ENCODE measurements at places on chromosomes 12 and 14.
A peak's percentile ranks its signal among the peaks of the same experiment; 100 is the strongest.

GRCh38 chr12:52990206-52990605, 16.1 kb upstream of the EIF4B start:
- no peak for DNase-seq

DNA sequence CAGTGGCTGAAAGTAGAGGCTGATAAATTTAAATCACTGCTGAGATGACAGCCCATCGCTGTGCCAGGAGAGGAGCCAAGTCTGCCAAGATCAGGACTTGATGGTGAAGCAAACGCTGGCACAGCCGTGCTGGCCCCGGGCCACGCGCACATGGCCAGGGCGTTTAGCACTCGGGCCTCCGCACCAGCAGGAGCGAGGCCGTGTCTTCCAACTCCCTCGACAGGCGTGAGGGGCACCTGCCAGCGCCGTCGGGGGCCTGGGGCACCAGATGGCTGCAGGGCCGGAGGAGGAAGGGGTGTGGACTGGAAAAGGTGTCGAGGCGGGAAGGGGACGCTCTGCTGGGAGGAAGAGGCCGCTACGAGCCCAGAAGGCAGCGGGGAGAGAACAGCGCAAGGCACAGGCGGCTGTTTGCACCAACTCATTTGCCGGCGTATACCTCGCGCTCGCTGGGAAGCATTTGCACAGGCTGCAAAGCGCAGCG, 29.5 kb downstream of the RIMBP2 start:
- no peak for DNase-seq

GRCh38 chr12:119052001-119052400, 70.7 kb downstream of the SRRM4 start:
- no peak for DNase-seq

DNA sequence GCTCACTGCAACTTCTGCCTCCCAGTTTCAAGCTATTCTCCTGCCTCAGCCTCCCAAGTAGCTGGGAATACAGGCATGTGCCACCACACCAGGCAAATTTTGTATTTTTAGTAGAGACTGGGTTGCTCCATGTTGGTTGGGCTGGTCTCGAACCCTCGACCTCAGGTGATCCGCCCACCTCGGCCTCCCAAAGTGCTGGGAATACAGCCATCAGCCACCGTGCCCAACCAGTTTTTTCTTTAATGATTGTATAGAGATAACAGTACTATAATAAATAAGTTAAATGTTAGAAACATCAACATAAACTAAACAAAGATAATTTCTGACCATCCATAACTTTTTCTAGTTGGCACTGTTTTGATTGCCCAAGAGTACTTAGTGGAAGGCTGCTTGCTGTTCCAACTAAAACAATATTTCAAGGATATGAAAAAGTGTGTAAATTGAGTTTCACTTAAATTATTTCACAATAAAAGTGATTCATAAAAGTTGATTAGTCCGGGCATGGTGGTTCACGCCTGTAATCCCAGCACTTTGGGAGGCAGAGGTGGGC, 5.6 kb downstream of the GON7 start:
- no peak for DNase-seq

GRCh38 chr12:107759410-107759809, 1.5 kb downstream of the PRDM4 start:
- DNase-seq, result peak; percentile 28

DNA sequence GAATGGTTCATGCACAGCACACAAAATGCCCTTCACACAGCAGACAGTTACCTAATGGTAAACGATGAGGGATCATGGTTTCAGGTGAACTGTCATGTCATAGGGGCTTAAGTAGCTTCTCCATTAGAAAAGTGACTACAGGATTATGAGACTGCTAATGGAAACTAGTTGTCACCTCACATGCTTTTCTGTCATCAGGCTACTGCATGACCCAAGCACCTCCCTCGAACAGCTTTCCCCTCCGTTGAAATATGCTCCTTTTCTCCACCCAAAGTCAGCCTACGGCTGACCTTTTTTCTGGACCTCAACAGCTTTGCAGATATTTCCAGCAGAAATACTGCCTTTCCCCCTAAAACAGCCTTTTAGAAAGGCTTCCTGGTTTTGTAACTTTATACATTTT, 467.3 kb downstream of the EGLN3 start:
- DNase-seq, result no peak

- no peak for DNase-seq
These were observed 37.8 kb downstream of the TNFAIP2 start for GRCh38 chr14:103161054-103161397.

- no peak for DNase-seq
These were observed 157.0 kb upstream of the LMNTD1 start for GRCh38 chr12:25710128-25710527.

DNA sequence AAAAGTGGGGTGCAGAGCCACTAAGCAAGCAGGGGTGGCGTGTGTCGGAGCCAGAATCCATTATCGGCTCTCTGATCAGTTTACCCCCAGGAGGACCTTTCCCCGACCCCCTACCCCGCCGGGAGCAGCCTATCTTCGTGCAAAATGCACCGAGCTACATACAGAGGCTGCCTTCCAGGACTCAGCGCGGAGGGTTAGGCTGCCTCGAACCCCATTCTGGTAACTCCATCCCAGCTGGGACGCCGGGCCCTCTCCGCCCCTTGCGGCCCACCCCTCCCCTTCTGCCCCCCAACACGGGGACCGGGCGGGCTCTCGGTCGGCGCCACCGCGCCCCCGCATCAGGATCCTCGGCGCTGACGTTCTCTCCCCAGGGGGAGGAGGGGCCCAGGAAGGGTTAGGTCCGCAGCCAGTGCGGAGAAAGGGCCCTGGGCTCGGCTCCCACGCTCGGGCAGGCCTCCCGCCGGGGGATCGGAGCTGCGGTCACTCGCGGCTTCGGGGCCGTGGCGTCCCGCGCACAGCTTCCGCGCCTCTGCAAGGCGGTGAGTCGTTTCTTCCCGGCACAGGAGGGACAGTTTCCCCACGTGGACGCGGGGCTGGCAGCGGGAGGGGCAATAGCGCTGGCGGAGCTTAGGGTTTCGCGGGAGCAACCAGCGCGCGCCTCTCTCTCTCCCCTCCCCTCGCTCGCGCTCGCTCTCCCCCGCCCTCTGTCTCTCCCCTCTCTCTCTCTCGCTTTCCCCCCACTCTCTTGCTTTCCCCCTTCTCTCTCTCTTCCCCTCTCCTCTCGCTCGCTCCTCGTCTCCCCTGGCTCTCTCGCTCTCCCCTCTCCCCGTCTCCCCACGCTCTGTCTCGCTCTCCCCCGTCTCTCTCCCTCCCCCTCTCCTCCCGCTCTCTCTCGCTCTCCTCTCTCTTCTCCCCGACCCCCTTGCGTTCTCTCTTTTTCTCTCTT, 12.5 kb upstream of the MAP3K9 start:
- no peak for DNase-seq

GRCh38 chr12:28872654-28873268, 276.3 kb upstream of the FAR2 start:
- no peak for DNase-seq

DNA sequence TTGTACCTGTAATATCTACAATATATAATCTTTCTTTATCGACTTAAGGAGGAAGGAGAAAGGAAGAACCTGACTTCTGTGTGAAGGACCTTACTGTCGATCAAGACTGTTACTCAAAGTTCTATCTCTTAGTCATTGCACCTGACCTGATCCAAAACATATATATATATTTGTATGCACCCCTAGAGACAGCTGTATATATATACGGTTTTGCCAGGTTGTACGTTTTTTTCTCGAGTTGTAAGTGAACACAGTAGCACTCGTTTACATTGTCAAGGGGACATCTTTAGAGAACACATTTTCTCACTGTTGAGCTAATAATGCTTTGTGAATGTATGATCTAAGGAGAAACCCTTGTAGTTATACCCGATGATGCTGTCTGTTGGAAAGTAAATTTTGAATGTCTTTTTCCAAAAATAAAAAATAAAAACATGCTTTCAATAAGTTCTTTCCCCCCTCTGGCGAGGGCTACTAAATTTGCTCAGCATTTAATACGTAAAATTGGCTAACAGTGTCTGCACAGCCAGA, 536 bp upstream of the SLC35E3 start:
- DNase-seq, result no peak

- no peak for DNase-seq
These were observed 3.4 kb upstream of the RNASE8 start for GRCh38 chr14:21054123-21054767.

Data from T1000 (cell line).